NCI-H1092 (cell line): ENCODE measurements at places on chromosomes 16 and 17.

DNA sequence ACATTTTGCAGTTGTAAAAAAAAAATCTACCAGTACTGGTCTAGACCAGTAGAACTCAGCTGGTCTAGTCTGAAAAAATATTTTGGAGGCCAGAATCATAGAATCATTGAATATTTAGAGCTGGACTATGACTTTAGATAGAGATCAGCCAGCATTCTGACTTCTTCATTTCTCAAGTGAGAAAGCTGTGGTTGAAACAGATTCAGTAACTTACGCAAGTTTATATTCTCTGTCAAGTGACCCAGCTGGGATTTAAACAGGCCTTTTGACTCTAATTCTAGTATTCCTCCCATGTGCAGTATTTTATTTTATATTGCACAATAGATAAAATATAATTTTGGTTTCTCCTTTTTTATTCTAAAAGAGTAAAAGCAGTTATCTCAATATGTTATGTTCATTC, 4.9 kb downstream of the TNRC6A start:
- no peak for DNase-seq

GRCh38 chr17:29167393-29168078, 12.7 kb downstream of the MYO18A start:
- no peak for DNase-seq

GRCh38 chr16:80720804-80721371, 83.5 kb downstream of the CDYL2 start:
- no peak for DNase-seq

DNA sequence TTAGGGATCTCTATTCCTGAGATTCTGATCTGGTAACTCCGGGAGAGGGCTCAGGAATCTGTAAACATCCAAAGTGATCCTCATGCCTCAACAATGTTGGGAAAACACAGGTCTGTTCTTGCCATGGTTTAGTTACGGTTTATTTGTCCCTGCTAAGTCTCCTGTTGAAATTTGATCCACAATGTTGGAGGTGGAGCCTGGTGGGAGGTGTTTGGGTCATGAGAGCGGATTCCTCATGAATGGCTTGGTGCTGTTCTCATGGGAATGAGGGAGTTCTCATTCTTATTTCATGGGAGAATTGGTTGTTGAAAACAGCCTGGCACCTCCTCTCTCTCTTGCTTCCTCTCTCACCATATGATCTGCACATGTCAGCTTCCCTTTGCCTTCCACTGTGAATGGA, 608.6 kb upstream of the GOT2 start:
- no peak for DNase-seq

- no peak for DNase-seq
Measured at GRCh38 chr17:4900231-4901107, 1.1 kb downstream of the C17orf107 start.

DNA sequence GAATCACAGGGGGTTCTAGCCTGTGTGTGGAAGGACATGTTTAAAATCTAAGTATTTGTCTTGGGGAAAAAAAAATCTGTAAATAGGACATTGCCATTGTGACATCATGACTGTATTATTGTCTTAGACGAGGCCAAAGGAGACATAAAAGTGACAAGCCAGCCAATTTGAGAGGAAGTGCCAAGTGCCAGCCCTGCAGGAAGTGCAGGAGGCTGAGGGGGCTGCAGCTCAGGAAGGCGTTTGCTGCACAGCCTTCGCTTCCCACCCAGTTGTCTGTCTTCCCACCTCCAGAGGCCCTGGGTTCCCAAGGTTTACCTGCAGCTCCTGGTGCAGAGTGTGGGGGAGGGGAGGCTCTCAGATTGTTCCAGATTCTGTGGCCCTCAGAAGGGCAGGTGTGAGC, 1.3 kb downstream of the ADCY7 start:
- DNase-seq = no peak

DNA sequence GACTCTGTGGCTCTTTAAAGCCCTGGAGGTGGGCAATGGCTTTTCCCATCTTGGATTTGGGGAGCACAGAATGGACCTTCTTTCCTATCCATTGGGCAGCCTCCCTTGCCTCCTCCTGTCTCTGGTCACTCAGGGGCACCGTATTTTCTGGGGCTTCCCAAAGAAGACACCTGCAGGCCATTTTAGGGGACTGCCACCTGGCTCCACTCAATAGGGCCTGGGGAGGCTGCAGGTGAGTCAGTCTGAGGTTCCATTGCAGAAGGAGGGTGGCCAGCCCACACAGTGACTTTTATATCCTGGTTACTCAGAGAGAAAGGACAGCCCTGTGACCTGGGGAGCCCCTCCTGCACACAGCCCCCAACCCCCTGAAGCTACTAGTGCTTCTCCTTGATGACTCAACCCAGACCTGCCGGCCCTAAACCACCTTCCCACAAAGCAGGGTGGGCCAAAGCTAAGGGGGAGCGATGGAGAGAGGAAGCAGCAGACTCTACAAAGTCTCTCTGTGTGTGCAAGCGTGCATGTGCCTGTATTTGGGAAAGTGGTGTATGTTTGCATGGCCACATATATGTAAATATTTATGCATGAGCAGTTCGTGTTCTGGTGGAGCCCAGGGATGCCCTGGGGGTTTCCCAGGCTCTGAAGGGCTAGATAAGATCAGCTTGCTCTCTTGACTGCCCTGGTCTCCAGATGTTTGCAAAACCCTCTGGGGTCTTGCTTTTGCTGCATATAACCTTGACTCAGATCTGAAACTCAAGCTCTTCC, 5.0 kb downstream of the CX3CL1 start:
- no peak for DNase-seq

GRCh38 chr17:79953335-79953734, 82.3 kb downstream of the TBC1D16 start:
- DNase-seq = no peak

GRCh38 chr16:474420-475122, 49.1 kb downstream of the RAB11FIP3 start:
- DNase-seq = no peak

- DNase-seq = no peak
Measured at GRCh38 chr16:7675628-7676027, 343.0 kb downstream of the RBFOX1 start.

DNA sequence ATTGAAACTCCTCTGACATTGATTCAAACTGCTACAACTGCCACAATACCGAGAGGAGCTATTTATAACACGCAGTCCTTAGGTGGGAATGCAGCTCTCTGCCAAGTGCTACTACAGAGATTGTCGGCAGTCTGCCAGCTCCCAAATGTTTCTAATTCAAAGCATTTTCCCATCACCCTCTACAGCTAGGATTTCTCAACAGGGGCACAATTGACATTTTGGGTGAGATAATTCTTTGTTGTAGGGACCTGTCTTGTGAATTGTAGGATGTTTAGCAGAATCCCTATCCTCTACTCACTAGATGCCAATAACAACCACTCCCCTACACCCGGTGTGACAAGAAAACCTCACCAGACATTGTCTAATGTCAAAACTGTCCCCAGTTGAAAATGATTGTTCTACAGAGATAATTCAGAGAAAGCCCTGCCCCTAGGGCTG, 7.8 kb upstream of the N4BP1 start:
- peak; percentile 68 for DNase-seq

DNA sequence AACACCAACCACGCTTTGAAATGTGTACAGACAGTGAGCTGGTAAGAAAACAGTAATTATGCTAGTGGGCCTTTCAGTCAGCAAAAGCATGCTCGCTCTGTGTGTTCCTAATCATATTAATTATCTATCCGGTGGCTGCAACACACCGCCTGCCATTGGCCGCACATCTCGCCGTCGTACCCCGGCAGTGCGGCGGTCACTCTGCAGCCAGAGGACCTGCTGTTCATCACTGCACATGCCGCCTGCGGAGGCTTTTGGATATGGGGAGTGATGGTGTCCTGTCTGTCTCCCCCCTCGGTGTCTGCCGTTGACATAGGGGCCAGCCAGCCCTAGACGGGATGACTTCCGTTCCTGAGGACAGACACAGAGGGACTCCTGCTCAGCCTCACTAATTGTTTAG, 68.5 kb downstream of the RPA1 start:
- no peak for DNase-seq

- no peak for DNase-seq
Measured at GRCh38 chr16:77190190-77190477, 856 bp upstream of the MON1B start.

DNA sequence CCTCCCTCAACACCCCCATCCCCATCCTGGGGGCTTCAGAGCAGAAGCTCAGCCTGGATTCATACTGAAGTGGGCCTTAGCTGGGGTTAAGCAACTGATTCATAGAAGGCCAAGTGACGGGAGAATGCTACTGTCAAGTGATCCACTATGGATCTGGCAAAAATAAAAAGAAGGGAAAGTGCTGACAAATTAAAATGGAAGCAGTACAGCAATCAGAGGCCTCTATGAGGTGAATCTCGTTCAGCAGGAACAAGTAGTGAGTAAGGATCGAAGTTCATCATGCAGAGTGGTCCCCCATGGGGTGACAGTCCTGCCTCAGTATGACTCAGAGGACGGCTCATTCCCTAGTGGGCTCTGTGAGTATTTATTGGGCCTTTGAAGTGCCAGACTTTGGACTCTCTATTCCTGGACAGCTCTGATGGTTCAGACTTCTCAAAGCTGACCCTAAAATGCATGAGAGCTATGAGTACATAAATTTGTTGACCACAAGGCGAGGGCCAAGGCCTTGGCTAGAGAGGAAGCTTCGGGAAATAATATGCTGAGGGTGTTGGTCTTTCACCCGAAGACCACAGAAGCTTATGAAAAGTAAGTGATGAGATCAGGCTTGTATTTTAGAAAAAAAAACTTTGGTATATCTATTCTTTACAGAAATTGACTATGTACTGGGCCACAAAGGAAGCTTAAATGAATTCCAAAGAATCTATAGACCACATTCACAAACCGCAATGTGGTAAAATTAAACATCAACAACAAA, 5.3 kb upstream of the NSMCE1 start:
- no peak for DNase-seq

DNA sequence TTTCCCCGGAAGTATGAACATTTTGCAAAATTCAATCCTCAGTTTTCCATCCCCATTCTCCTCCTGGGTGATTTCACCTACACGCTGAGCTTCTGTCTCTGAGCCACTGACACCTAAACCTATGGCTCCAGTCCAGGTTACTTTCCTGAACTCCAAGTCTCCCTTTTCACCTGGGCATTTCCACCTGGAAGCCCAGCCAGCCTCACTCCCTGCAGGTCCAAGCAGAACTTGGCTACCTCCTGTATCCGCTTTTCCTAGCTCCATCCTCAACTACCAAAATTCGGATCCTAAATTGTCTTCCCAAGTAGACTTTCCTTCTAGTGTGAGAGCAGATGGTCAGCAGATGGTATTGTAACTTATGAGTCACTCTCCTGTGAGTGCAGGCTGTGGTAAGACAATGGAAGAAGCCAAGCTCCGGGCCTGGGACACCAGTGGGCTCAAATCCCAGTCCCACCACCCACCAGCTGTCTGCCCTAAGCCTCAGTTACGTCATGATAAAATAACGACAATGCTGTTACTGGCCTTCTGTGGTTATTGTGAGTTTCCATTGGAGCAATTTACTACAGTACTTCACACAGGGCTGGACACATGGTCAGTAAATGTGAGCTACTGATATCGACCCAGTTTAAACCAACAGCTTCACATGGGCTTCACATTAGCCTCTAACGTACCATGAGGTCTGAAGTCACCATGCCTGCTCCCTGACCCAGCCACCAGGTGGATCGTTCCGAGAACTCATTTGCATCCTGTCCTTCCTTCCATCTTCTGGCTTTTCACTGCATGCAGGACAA, 33.3 kb downstream of the PECAM1 start:
- DNase-seq = peak; percentile 63

- no peak for DNase-seq
Measured at GRCh38 chr16:57000271-57001025, 11.1 kb downstream of the NLRC5 start.

DNA sequence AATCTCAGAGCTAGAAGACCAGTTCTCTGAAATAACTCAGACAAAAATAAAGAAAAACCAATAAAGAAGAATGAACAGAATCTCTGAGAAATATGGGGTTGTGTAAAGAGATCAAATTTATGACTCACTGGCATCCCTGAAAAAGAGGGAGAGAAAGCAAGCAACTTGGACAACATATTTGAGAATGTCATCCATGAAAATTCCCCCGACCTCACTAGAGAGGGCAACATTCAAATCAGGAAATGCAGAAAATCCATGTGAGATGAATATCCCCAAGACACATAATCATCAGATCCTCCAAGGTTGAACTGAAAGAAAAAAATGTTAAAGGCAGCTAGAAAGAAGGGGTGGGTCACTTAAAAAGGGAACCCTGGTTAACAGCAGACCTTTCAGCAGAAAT, 32.1 kb downstream of the TANC2 start:
- DNase-seq = no peak

DNA sequence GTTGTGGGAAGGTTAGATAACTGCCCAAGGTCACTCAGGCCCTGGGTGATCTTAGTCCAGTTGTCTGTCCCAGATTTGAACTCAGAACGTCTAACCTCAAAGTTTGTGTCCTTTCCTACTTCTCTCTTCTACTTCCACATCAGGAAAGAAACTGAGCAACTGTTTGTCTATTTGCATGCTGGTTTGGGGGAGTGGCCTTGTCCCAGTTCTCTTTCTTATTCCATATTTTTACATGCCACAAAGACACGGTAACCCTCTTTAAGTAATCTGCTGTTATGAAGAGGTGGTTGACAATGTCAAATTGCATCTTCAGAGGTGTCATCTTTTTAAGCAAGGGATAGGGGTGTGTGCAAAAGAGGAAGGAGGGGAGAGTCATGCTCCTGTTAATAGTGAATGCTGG, 432.5 kb downstream of the HS3ST3B1 start:
- no peak for DNase-seq

GRCh38 chr16:85238233-85238647, 126.0 kb upstream of the CIBAR2 start:
- DNase-seq = peak; percentile 84

- peak; percentile 23 for DNase-seq
Measured at GRCh38 chr16:74100395-74101326, 196.0 kb upstream of the PSMD7 start.

DNA sequence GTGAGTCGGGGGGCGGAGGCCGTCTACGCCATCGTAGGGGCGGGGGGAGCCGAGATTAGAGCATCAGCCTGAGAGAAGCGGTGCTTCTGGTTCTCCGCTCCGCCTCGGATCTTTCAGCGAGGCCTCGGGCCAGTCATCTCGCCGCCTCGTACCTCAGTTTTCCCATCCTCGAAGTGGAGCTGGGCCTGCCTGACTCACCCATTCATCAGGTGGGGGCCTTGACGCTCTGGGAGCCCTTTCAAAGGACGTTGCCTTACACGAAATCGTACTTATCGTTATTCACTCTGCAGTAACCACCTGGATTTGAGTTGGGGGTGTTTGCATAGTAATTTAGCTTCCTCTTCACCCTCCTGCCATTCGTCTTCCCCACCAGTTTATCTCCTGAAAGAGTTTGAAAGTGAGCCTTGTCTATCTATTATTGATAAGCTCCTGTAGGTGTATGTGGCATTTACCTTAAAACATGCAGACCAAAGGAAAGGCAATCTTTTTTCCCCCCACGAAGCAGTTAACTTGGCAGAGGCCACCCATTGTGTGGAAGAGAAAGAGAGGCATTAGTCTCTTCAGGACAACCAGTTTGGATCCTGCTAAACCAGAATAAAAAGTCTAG, 674 bp downstream of the TAF15 start:
- DNase-seq = no peak

GRCh38 chr16:87666919-87667318, 64.6 kb downstream of the JPH3 start:
- DNase-seq = no peak

GRCh38 chr16:69706256-69706974, 19.9 kb downstream of the NQO1 start:
- no peak for DNase-seq
